ENCODE measurements at places on chromosomes 1 and 21.

DNA sequence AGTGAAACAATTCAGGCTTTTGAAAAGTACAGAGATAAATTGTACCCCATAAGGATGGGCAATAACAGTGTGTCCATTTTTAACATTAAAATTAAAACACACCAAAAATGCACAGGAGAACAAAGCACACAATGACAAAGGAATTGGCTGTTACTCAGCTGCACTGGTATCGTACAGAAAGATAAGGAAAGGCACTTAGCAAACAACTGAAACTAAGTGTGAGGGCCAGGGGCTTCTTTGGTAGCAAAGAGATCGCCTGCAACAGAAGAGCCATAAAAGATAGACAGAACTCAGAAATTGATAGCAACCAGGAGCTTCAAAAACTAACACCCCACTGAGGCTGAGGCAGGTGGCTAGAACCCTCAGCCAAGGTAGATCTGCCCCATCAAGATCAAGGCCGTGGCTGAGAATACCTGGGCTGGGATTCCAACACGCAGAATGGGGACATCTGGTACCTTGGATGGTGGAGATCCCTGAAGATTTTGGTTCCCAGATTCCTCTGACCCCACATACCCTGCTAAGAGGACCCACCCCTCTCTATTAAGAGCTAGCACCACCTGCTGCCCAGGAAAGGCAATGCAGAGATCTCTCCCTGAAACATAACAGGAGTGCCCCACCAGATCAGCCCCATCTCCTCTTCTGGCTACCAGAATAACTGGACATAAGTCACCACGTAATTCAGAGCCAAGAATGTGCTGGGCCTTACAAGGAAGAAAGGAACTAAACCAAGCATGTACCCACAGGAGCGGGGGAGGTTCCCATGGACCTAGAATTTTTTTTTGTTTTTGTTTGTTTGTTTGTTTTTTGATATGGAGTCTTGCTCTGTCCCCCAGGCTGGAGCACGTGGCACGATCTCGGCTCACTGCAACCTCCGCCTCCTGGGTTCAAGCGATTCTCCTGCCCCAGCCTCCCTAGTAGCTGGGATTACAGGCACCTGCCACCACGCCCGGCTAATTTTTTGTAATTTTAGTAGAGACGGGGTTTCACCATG is 16.2 kb downstream of the PLEKHO1 start:
- DNase-seq = no peak

DNA sequence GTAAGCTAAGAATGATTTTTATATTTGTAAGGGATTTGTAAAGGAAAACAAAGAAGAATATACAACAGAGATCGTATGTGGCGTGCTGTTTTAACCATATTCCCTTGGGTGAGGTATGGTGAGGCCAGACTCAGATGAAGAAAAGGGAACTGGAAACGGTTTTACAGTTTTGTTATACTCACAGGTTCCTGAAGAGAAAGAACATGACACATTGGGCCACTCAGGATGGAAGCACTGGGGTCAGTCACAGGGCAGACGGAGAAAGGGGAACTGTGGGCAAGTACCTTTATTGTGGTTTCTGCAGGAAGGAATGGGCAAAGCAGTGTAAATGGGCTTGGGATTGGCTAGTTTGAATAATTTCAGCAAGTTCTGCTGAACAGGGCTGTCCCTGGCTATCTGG is 177.4 kb downstream of the LBR start:
- DNase-seq = no peak

- no peak for DNase-seq
Observed at GRCh38 chr1:56359056-56359455, 220.3 kb downstream of the PLPP3 start.

DNA sequence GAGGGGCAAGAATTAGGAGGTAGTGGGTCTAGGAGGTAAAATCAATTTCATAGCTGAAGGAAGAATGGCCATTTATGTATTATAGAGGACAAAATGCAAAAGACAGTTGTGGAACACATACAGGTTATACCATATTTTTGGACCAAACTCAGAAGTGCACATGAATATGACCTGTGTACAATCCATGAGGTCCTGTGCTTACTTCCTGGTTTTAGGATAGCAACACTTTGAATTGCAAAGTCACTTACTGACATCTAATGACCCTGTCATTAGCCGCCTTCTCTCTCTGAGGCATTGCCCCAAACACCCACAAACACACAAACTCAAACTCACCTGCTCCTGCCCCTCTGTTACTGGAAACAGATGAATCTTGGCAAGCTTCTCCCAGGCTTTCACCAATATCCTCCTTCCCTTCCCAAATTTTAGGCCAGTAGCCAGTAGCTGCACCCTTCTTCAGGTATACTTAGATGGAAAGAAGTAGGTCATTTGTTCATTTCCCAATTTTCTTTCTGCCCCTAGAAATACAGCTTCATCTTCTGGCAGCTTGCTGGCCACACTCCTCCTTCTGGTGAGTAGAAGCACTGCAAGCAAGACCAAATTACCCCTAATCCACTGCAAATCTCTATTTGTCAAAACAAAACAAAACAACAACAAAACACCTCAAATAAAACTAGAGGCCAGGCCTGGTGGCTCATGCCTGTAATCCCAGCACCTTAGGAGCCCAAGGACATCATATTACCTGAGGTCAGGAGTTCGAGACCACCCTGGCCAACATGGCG is 13.7 kb upstream of the RPL5 start:
- no peak for DNase-seq

- no peak for DNase-seq
Observed at GRCh38 chr21:34822942-34823341, 154.1 kb downstream of the CLIC6 start.
